Stimulated activated CD4-positive, alpha-beta T cell treated with anti-CD3 and anti-CD28 coated beads, Interleukin-4, amount 100 ng/mL, for 1 hour (primary cell): ENCODE measurements at places on chromosomes 5 and 9.

DNA sequence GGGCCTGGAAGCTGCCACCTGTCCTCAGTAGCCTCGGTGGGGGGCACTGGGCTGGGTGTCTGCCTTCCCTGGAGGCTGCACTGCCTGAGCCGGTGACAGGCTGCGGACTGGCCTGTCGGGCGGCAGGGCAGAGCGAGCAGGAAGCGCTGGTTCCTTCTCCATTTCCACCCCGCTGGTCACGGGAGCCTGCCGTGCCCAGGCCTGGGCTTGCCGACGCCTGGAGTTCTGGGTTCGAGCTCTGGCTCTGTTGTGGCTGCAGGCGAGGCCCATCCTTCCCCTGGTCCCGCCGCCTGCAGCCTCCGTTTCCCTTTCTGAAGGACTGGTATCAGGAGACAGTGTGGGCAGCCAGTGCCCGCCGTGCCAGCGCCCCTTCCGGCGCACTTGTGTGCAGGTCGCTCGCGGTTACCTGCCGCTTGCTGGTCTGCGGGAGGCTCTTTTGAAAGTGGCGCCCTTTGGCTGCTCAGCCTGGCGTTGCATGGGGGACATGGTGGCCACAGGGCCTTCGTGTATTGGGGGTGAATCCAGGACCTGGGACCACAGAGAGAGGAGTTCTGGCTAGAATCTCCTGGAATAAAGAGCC is 34.0 kb downstream of the RXRA start:
- no peak for DNase-seq

GRCh38 chr5:83184534-83184933 is 107.2 kb downstream of the XRCC4 start:
- no peak for DNase-seq

DNA sequence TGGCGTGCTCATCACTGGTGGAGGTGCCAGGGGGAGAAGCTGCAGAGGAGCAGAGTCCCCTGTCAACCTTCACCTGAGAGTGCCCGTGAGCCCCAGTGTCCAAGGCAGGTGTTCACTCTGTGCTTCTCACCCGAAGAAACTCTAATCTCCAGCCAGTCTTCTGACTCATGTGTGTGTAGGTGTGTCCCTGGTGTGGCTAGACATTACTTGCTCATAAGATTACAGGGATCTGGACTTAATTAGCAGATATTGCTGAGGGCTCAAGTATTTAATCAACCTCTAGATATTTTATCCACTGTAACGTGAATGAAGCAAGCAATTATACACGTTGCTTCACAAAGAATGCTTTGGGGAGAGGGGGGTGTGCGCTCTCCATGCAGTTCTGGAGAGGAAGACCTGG is 72.5 kb downstream of the MED10 start:
- no peak for DNase-seq

GRCh38 chr5:131430794-131431193 is 166.9 kb downstream of the CDC42SE2 start:
- no peak for DNase-seq

DNA sequence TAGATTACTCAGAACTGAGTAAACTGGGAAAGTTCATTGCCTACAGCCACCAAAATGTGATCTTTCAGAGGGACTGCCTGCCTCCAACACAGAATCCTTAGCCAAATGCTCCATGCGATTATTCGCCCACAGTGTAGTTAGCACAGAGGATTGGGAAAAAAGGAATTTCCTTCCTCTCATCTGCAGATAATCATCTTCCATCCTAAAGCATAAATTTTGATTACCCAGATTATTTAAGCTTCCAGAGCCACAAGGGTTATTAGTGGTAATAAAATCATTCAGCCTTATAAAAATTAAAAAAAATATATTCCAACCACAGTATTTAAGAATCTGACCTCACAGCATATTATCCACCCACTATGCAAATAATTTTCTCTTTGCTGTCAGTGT is 285.3 kb upstream of the GRAMD2B start:
- no peak for DNase-seq

DNA sequence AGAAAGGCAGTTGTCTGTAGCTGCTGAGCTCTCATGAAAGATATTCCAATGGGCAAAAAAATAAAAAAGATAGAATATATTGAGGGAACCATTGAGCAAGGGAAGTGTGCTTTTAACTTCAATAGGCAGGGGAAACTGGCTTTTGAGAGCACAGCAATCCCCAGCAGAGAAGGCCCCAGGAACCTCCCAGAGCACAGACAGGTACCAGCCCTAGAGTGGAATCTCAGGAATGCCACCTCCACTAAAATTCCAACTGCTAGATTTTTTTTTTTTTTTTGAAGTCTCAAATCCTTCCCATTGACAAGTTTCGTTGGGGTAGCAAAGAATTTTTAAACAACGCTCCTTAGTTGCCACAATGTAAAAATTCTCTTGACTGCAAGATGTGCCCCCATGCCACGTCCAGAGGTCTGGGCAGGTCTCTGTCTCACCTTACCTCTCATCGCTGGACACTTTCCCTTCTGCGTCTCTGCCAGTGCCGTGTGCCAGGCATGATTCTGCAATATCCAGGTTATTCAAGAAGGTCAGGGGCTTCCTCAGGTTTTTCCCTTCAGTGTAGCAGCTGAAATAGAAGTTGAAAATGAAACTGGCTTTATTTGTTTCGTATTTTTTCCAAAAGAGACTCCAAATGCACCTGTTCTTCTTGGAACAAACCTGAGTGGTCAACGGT is 64.2 kb upstream of the IRX1 start:
- DNase-seq, result no peak

- DNase-seq, result no peak
These were observed 39.6 kb upstream of the CEP78 start for GRCh38 chr9:78196258-78196657.

DNA sequence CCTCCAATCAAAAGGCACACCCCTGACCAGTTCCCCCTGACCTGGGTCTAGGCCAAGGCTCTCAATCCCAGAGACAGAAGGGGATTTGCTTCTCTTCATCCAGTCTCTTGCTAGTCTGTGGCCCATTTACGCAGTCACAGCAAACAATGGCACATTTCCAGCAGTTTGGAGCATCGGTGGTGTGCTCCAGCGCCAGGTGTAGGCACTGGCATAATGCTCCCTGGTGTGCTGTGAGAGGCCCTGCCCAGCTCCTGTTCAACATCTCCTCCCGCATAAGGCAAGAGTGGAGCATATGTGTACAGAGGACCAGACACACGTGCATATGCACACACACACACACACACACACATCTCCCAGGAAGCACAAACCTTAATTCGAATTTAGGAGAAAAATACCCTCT is 79.5 kb upstream of the ERCC6L2 start:
- no peak for DNase-seq

- DNase-seq, result no peak
These were observed 21.9 kb downstream of the CSF2 start for GRCh38 chr5:132095424-132095972.

GRCh38 chr5:56298336-56299090 is 65.4 kb upstream of the ANKRD55 start:
- DNase-seq, result no peak

DNA sequence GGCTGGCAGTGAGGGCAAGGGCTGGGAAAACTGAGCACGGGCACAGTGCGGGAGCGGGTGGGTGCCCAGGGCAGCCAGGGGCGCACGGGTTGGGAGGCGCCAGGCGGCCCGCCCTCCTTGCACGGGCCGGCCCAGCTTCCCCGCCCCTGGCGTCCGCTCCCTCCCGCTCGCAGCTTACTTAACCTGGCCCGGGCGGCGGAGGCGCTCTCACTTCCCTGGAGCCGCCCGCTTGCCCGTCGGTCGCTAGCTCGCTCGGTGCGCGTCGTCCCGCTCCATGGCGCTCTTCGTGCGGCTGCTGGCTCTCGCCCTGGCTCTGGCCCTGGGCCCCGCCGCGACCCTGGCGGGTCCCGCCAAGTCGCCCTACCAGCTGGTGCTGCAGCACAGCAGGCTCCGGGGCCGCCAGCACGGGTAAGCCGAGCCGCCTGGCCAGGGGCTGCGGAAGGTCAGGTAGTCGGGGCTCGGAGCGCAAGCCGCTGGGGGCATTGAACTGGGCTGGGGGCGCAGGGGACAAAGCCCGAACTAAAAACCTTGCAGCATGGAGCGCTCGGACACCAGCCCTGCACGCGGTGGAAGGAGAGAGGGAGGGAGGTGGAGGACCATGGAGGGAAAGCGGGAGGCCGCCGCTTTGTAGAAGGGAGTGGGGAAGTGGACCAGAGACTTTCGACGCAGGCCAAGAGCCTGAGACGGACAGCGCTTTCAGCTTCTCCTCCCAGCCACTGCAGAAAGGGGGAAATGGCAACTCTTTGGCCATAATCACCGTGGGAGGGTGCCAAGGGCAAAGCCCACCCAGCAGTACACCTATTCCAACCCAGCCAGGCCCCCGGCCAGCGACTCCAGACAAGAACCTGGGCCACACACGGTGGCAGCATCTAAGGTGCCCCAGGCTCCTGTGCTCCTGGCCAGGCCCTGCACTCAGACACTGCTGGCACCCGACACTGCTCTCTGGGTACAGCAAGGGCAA is at the start of gene TGFBI:
TSS of gene TGFBI (plus strand) at position 207 of the 961 bp plus-strand sequence. CDS start at position 275, 68 bp downstream.
- DNase-seq, result peak; percentile 11

DNA sequence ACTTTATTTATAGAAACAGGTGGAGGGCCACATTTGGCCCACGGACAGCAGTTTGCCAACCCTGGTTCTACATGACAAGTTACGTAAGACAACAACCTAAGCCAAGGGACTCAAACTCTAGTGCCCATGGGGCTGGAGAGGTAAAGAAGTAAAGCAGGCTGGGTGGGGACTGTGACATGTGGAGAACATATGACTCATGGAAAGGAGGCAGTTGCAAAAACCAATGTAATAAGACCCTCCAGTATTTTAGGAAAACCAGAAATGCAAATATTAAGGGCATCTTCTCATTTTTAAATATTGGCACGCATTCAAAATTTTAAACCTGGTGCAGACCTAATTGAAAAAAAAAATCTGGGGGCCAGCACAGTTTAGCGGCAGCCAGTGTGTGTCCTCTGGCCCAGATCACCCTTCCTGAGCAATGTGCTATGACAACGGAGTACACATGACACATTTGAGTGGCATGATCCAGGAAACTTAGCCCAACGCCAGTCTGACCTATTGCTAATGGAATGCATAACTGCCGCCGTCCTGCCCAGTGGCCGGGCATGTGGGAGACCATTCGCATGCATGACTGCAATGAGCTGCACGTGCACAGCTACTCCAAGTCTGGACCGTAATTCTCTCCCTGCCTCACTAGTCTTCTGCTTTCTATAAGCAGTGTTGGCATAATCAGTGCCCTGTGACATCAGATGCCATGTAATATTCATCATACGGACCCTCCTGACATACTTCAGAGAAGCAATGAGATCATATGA is 97.2 kb downstream of the SH3TC2 start:
- no peak for DNase-seq

DNA sequence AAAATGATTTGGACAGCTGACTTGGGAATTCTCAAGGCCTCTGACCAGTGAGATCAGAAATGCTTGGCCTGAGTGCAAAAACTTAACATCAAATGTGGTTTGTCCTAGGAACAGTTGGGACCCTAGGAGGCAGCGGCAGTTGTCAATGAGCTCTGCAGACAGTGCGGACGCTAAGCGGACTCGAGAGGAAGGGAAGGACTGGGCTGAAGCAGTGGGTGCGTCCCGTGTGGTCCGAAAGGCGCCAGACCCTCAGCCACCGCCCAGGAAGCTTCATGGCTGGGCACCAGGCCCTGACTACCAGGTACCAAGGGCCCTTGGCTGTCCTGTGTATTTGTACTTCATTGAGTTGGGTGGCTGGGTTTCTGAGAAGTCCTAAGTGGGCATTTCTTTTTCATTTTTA is 43.7 kb upstream of the POMT1 start:
- DNase-seq, result no peak

DNA sequence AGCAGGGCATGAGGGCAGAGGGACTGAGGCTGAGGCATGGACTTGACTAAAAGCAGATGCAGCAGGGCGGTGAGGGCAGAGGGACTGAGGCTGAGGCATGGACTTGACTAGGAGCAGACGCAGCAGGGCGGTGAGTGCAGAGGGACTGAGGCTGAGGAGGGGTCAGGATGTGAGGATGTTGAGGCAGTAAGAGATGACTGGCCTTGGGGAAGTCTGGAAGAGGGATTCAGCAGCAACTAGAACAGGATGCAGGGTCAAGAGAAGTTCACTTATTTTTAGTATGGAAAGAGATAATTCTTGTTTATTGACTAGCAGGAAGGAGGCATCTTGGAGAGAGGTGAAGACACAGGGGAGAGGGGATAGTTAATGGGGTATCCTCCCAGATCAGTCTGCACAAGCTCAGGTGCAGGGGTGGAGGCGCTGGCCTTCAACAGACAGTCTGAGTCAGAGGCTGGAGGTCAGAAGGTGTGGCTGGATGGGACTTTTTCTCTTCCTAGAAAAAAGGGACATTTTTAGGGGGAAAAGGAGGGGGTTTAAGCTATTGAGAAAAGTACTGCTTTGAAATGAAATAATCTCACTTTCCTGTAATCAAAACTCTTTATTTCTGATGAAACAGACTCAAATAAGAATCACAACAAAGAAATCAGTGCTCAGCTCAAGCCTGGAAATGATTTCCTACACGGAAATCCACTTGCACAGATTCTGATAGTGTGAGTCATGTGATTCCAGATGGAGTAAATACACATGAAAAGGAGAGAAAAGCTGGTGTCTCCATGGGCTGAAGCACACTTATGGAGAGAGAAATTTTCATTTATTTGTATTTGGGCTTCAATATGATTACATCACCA is 130.9 kb downstream of the PALM2AKAP2 start:
- no peak for DNase-seq

GRCh38 chr5:126139773-126140172 is 283.4 kb upstream of the GRAMD2B start:
- no peak for DNase-seq

- DNase-seq, result no peak
These were observed 55.1 kb downstream of the NUP214 start for GRCh38 chr9:131180454-131180853.

DNA sequence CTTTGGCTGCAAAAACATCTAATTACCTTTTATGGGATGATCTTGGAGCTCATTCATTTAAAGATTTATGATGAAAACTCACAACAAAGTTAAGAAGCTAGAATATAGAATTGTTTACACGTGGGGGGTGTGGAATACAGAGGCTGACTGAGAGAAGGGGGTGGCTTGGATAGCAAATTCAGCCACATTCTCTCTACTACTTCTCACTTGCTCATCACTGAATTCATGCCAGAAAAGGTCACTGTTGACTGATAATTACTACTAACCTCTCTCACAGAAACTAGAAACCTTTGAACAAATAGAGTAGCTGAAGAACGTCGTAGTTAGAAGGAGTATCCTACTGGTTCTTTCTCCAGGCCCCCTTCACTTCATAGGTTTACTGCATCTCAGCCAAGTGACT is 808.2 kb downstream of the BRINP1 start:
- DNase-seq, result no peak

- DNase-seq, result no peak
These were observed 73.4 kb downstream of the ANGPTL2 start for GRCh38 chr9:127049044-127049443.

- no peak for DNase-seq
These were observed 81.8 kb downstream of the SUSD1 start for GRCh38 chr9:112093147-112093869.

- no peak for DNase-seq
These were observed 449.3 kb downstream of the PRR16 start for GRCh38 chr5:120913396-120913795.
